Placental pericyte (primary cell): ENCODE measurements at places on chromosomes 4 and X. TPM values are rescaled to one million over a fixed set of nuclear protein-coding genes. Genes with fewer than 3 reads are reported as not detected.

IL13RA2 gene
- 13.0 and 27.8 TPM in 2 replicates for total RNA-seq

GCNA gene
- total RNA-seq = 1.7 and 2.8 TPM in 2 replicates

TMEM31 gene
- not detected in 2 replicates for total RNA-seq

AFF2 gene
- 0.66 and 0.72 TPM in 2 replicates for total RNA-seq

HTR2C gene
- 0.44 and 1.3 TPM in 2 replicates for total RNA-seq

STPG2 gene
- under 0.01 and 0.14 TPM in 2 replicates for total RNA-seq

SYNPO2 gene
- total RNA-seq = 13.1 and 17.0 TPM in 2 replicates

CSAG2 gene
- total RNA-seq = not detected in 2 replicates

GAGE12J gene
- total RNA-seq = not detected in 2 replicates

SLC6A8 gene
- 10.0 and 16.4 TPM in 2 replicates for total RNA-seq

CYP4V2 gene
- 7.7 and 15.0 TPM in 2 replicates for total RNA-seq

ACOX3 gene
- total RNA-seq = 17.9 and 29.3 TPM in 2 replicates

BEX3 gene
- 115 and 215 TPM in 2 replicates for total RNA-seq

NUP54 gene
- total RNA-seq = 30.9 and 70.4 TPM in 2 replicates

CPE gene
- 0.44 and 2.3 TPM in 2 replicates for total RNA-seq

VCX3A gene
- total RNA-seq = not detected in 2 replicates

RAB33A gene
- 0.72 and 3.3 TPM in 2 replicates for total RNA-seq

SPANXB1 gene
- total RNA-seq = not detected in 2 replicates

BTC gene
- 0.14 TPM in 1 of 2 replicates, not detected in the other for total RNA-seq

SHROOM3 gene
- total RNA-seq = 7.9 and 42.5 TPM in 2 replicates

CACNA1F gene
- total RNA-seq = not detected in 2 replicates

ATRX gene
- 37.9 and 66.7 TPM in 2 replicates for total RNA-seq

SLC7A11 gene
- total RNA-seq = 45.4 and 101 TPM in 2 replicates

F8 gene
- total RNA-seq = 1.5 and 2.4 TPM in 2 replicates

GAB3 gene
- 0.44 and 0.57 TPM in 2 replicates for total RNA-seq

MAGEA1 gene
- not detected in 2 replicates for total RNA-seq

RCHY1 gene
- total RNA-seq = 25.6 and 27.5 TPM in 2 replicates

TMEM144 gene
- 2.2 and 4.3 TPM in 2 replicates for total RNA-seq

SEC24D gene
- 143 and 177 TPM in 2 replicates for total RNA-seq

TMEM35A gene
- total RNA-seq = 0.66 and 15.2 TPM in 2 replicates

TRMT10A gene
- total RNA-seq = 5.7 and 7.4 TPM in 2 replicates

USP17L20 gene
- total RNA-seq = not detected in 2 replicates

LEF1 gene
- 0.44 and 5.6 TPM in 2 replicates for total RNA-seq

ADAMTS3 gene
- 1.5 and 4.0 TPM in 2 replicates for total RNA-seq

ATP10D gene
- total RNA-seq = 31.1 and 49.0 TPM in 2 replicates

NAP1L2 gene
- total RNA-seq = 0.29 TPM in 1 of 2 replicates, not detected in the other

GPRASP3 gene
- total RNA-seq = 3.0 and 3.3 TPM in 2 replicates

CLRN2 gene
- not detected in 2 replicates for total RNA-seq

FGF13 gene
- 0.14 TPM in 1 of 2 replicates, not detected in the other for total RNA-seq

NKAP gene
- total RNA-seq = 4.0 and 6.3 TPM in 2 replicates

CXCL3 gene
- total RNA-seq = 4.9 and 19.7 TPM in 2 replicates

TMEM184C gene
- 51.0 and 53.1 TPM in 2 replicates for total RNA-seq

EDA gene
- total RNA-seq = 0.22 and 0.86 TPM in 2 replicates

CHRDL1 gene
- not detected in 2 replicates for total RNA-seq
